Central memory CD4-positive, alpha-beta T cell (primary cell): ENCODE measurements at places on chromosomes 12 and 14.

GRCh38 chr12:80272387-80272915, 171.6 kb upstream of the PTPRQ start:
- no peak for DNase-seq

- no peak for DNase-seq
Observed at GRCh38 chr12:43914923-43915468, 79.1 kb downstream of the TMEM117 start.

- no peak for DNase-seq
Observed at GRCh38 chr12:104600790-104601739, 144.3 kb downstream of the CHST11 start.

DNA sequence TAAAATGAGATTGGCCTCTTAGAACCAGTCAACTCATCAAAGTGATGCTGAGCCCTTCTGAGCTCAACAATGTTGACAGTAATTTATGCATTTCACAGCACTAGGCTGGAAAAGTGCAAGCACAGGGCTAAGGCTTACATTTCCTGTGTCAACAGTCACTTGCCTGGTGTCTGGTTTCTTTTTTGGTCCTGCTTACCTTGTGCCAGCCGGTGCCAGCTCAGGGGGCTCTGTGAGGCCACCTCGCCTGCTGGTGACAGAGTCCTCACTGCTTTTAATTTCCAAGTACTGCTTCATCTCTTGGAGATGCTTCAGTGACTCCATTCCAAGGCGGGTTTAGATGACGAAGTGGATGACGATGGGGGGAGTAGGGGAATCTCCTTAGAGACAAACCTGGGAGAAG, 53.1 kb upstream of the KCNA1 start:
- DNase-seq: no peak

DNA sequence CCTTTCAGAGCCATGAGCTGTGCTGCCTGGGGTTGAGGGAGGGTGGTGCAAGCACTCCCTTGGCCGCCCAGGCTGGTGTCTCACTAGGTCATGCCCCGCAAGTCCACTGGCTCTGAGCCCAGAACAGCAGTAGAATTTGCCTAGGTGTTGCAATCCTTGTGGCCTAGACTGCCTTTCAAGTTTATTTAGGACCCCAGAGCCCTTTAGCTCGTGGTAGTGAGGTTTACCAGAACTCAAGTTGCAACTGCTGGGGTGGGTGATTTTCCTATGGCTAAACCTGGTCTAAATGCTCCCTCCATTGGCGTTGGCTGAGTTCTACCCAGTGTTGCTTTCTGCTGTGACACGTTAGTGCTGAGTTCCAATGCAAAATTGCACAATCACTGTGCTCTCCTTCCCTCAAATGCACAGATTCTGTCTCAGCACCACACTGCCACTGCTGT, 287.2 kb downstream of the BCAT1 start:
- DNase-seq: no peak

GRCh38 chr14:89958966-89959365, 3.2 kb downstream of the TDP1 start:
- DNase-seq: no peak

GRCh38 chr12:28998662-28999120, 150.4 kb upstream of the FAR2 start:
- no peak for DNase-seq
